ENCODE measurements at places on chromosomes 2 and 18.

- DNase-seq: no peak
Observed at GRCh38 chr2:71003396-71003795, 8.7 kb upstream of the TEX261 start.

DNA sequence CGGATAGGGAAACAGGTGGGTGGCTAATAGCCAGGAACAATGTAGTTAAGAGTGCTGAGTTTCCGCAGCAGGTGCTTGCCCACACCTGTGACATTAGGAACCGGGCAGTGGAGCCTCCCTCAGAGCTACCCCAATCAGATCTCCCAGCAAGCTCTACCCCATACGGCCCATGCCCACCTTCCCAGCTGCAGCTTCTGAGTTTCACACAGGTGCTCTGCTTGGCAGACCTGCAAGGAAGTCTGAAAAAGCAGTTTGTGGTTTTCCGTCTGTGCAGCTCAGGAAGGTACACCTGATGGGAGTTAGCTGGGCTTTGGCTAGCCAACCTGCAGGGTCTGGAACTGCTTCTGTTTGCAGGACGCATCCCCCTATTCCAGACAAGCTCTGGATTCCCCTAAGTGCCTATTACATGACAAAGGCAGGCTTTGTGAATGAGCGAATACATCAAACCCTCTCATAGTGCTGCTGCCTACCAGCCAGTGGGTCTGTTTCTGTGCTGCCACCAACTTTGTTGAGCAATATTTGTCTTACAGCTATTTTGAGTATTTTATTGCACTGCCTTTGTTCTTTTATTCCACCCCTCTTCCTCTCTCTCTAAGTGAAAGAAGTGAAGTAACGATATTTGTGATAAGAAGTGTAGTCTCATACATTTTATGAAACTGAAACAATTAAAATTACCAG, 24.7 kb upstream of the CEP68 start:
- DNase-seq: peak; percentile 38

GRCh38 chr2:169131587-169132512, 62.5 kb downstream of the DHRS9 start:
- DNase-seq: peak; percentile 60

DNA sequence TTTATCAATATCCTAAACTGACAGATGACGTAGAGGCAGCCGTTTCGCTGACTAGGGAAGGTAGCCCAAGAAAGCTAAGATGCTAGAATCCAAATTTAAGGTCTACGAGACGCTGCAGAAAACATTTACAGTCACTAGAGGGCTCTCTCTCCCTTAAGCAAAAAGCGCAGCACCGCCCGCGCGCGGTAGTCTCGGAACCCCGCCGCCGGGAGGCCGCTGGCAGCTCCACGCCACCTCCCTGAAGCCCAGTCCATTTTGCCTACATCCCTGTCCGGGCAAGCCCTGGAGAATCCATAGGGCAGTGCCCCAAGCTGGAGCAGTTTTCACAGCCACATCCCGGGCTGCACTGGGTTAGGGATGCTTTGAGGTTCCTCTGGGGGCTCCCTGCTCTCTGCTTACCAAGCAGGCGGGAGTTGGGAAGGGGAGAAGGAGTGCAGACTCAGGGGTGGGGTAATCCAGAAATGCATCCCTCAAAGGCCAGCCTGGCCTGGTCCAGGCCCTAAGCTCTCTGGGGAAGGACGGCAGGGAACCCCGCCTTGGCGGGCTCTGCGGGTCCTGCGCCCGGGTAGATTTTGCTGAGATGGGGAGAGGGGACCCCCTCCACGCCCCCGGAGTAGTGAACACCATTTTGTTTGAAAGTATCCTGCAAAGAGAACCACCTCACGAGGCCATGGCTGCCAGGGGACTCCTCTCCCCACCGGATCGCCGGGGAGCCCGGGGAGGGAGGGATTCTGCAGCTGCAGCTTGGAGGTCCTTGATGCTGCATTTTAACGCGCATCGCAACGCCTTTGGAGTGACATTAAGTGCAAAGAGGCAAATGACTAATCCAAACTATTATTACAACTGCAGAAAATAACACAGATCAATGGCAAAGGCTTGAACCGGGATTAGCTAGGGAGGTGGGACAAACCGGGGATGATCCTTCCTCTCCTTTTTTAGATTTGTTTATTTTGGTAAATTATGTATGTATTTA, 1.3 kb upstream of the DPYSL5 start:
- DNase-seq: peak; percentile 97

- DNase-seq: no peak
Observed at GRCh38 chr2:227788561-227789018, 25.1 kb upstream of the CCL20 start.

DNA sequence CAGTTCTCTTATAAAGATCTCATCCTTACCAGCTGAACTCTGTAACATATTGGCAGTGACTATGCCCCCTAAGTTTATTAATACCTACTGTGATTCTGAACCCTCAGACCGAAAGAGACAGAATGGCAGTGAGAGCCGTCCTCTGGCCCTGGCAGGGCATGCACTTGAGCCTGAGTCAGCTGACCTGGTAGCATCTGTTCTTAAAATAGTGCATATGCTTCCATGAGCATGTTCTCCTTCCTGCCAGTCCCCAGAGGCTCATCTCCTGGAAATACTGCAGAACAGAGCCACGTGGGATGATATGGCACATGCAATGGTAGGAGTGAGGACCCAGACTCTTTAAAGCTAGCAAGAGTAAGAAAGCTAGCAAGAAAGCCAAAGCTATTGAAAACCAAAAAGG, 59.0 kb downstream of the RASGRP3 start:
- peak; percentile 96 for DNase-seq

- DNase-seq: peak; percentile 43
Observed at GRCh38 chr18:50507120-50507590, 52.7 kb upstream of the MAPK4 start.

- DNase-seq: no peak
Observed at GRCh38 chr2:197121255-197121654, 189.3 kb downstream of the ANKRD44 start.

- no peak for DNase-seq
Observed at GRCh38 chr2:54603357-54603756, 120.1 kb upstream of the EML6 start.

DNA sequence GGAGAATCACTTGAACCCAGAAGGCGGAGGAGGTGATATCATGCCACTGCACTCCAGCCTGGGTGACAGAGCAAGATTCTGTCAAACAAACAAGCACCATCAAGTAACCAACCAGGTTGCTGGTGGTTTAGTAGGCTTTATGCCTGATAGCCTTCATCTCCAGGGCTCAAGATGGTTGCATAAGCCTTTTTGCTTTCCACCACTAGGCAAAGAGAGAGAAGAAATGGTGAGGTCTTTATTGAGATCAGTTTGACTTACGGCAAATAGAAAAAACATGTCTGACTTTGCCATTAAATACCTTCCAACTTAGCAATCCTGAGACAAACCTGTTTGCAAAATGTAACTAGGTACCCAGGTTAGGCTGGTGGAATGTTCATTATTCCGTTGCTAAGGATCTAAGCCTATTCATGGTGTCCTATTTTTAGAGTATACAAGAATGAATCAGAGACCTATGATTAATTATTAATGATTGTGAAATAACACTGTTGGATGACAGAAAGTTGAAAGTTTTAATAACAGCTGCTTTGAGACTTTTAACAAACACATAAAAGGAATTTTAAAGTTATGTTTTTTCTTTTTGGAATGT, 53.5 kb upstream of the SLC38A11 start:
- no peak for DNase-seq

GRCh38 chr2:27596627-27597026, 13.8 kb downstream of the ZNF512 start:
- no peak for DNase-seq

DNA sequence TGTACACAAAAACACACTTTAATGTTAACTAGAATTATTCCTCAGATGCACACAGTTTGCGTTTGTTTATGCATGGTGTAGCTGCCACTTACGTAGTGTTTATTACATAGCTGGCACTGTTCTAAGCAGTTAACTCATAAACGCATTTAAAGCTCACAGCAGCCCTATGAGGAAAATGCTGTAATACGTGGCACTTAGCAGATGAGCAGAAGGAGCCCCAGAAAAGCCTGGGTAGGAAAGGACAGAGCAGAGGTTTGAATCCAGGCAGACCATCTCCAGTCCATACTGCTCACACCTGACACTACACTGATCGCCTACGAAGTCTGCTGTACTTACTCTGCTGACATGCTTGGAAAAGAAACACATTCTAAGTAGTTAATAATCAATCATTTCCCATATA, 66.6 kb downstream of the BCL2 start:
- DNase-seq: no peak

DNA sequence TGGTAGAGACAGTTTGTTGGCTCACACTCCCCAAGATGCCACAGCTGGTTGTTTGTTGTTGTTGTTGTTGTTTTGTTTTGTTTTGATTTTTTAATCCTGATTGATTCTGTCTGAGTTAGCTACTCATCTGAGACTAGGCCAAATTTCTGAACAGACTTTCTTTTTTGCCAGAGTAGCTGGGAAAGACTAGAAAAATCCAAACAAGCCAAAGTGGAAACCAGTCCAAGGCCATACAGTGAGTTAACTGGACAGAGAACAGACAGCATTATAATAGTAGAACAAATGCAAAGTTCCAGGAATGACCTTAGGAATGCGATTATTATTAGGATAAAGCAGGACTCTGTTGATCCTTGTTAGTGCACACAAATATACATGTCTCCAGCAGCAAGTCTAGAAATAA, 43.8 kb upstream of the CYP26B1 start:
- no peak for DNase-seq

DNA sequence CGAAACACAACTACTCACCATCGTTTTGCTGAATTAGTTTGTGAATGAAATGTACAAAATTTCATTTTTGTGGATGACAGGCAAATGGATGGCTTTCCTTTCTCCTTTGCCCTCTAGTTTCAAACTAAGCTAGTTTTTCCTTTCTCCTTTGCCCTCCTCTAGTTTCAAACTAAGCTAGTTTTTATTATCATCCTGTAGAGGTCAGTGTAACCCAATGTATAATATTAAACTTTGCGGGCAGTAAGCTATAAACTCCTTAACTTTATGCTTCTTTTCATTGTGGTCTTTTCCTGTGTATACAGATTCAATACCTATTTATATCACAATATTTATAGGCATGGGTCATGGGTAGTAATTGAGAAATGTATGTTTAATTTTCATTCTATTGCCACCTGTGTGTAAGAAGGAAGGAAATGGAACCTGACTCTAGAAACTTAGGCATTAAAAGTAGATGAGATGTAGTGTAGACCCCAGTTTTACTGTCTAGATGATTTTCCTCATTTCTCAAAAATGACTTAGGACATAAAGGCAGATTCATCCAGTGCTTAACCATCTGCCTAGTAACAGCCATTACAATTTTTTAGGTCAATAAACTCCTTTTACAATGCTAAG, 58.1 kb downstream of the MAP3K19 start:
- DNase-seq: peak; percentile 64

DNA sequence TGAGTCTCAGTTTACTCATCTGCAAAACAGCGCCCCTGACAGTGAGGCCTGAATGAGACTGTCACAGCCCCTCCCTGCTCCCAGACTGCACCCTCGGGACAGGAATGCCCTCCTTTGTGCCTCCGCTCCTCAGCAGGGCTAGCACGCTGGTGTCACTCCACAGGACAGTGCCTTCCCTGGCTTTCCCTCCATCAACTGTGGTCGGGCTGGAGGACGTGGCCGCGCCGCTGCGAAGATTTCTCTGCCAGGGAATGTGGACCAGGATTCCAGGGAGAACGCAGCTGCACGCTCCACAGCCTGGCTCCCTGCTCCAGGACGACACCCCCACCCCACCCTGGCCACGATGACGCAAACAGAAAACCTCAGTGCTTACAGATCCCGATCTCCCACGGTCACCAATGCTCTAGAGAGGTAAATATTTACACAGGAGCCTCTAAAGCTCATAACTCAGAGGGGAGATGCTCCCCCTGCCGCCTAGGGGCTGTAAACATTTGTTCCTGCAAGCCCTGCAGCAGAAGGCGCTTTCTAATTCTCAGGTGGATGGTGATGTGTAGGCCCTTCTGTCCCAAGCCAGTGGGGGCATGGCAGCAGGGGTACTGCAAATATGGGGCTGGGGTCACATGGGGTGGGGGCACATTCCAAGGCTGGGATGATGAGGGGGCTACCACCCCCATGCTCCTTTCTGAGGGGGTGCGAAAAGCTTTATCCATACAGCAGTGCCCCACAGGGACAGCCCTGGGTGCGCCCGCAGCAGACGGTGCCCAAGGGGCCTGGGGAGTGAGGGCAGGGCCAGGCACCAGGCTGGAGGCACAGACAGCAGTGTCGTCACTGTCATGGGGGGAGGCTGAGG, 12.4 kb downstream of the HS6ST1 start:
- peak; percentile 91 for DNase-seq

GRCh38 chr2:178109813-178110212, 2.4 kb upstream of the RBM45 start:
- DNase-seq: peak; percentile 69

GRCh38 chr2:65159906-65160305, 30.0 kb upstream of the RAB1A start:
- DNase-seq: no peak

DNA sequence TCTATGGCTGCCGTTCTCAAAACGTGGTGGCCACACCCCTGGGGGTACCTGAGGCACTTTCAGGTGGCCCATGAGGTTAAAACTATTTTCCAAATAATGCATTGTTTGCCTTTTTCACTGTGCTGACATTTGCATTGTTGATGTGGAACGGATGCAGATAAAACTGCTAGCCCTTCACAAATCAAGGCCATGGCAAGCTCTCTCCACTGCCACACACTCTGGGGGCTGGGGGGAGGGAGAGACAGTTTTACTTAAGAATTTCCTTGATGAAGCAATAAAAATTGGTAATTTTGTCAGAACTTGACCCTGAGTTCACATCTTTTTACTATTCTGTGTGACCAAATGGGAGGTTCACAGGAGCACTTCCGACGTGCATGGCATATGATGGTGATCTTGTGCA, 22.0 kb upstream of the TGIF1 start:
- no peak for DNase-seq

DNA sequence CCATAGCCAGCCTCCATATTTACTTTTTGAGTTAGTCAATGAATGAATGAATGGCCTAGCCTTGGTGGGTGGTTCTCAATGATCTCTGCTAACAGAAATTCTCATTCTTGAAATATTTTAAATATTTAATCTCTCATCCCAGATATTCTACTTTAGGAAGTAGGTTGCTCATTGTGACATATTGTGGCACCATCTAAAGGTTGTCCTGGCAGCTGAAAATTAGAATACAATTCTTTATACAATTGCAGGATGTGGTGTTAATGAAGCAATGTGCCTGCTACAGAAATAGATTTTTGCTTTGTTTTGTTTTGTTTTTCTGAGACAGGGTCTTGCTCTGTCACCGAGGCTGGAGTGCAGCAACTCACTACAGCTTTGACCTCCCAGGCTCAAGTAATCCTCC, 35.8 kb downstream of the SCG2 start:
- DNase-seq: no peak

GRCh38 chr18:66523219-66523991, 80.5 kb downstream of the CDH19 start:
- DNase-seq: no peak
